PC-9 (cell line): ENCODE measurements at places on chromosomes 1 and 21.

- DNase-seq, result no peak
Measured at GRCh38 chr1:45400049-45400448, 59.8 kb upstream of the MUTYH start.

DNA sequence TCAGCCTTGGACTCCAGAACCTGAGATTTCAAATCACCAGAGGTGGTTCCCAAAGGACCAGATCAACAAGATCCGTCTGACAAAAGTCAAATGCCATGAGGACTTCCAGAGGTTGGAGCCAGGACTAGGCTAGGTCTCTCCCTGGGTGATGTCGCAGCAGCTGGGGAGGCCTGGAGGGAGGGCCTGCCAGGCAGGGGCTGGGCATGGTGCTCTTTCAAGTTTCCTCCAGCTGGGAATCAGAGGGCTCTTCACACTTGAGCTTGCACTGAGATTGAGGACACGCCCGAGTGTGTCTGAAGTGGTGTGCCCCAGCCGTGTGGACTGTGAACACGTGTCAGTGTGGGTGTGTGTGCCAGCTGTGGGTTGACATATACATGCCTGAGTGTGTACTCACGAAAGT lies 21.3 kb upstream of the RSPO1 start:
- no peak for DNase-seq

DNA sequence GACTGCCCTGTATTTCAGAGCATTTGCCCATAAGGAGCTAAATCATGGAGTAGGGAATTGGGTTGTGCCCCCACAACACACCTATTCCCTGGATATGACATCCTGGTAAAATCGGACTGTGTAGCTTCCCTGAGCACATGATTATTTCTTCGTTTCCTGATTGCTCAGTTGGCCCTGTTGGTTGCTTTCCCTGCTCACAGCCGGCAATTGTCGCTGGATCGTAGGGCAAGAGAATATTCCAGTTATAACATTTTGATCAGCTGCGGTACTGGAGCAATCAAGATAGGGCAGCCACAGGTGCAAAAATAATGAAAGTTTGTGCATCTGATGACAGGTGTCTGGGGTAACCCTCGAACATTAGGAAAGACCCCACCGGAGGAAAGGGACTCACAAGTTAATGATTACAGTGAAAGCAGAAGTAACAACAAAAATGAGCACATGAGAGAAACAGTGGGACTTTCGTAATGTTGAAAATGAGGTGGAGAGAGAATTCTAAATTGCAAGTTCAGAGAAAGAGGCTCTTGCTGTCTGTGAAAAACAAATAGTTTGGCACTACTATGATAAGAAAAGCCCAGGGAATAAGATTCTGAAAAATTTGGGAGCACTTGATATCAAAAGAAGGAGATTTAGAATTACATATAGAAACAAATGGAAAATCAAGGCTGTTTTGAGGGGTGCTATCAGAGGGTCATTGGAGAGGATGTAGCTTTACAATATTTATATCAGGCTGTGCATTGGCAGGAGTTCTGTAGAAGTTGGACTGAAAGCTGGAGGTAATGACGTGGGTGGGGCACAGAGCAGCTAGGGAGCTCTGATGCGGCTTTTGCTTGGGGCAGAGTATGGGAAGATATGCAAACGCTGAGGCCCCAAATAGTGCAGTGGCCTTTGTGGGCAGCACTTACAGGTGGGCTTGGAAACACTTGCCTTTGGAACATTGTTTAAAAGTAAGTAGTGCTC lies at the start of gene MAB21L3:
Gene MAB21L3, plus strand, starts transcription at position 833 of the 957 bp plus-strand sequence. CDS start 1,217 bp downstream, outside the sequence.
- DNase-seq, result no peak

DNA sequence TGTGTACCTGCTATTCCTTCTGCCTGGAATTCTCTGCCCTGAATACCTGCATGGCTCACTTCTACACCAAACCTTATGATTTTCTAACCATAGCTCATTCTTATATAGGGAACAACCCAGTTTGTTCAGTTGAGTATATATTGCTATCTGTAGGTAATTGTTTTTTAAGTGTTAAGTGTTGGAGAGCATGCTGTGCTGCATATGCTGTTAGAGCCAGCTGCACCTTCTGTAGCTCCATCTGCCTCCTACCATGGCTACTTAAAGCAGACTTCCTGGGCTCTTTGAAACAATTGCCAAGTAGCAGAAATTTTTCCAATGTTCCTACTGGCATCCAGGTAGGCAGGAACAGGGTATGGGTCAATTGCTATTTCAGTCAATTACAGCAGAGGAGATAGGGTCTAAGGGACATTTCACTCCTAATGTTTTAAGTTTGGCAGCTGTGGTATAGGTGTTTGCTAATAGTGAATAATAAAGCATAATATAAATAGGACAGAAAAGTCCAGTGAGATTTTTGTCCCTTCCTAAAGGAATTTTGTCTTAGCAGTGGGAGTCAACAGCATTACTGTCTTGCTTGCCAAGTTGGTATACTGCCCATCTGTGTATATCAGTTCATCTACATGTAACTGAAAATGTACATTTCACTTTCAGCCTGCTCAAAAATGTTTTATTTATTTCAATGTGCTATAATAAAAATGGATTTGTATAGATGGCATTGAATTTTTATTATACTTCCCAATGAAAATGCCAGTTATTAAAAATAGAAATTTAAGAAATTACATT lies 34.0 kb upstream of the C1orf115 start:
- no peak for DNase-seq

DNA sequence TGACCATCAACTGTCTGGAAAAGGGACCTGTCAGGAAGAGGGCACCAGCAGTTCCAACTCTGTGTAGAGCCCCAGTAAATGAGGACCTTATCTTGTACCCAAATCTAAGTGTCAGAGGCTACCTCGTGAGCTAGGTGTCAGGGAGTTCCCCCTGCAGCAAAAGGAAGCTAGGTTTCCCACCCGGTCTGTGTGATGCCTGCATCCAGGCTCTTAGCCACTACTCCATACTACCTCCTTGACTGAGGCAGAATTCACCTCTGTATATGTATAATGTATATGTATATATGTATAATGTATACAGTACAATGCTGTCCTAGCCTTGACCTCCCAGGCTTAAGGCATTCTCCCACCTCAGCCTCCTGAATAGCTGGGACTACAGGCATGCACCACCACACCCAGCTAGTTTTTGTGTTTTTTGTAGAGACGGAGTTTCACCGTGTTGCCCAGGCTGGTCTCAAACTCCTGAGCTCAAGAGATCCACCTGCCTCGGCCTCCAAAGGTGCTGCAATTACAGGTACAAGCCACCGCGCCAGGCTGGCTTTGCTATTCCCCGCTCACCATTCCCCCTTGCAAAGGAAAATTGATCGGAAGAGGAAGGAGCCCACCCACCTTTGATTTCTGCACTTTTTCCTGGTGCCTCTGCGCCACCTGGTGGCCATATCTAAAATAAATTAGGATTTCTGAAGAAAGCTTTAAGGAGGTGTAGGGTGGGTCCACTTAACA lies 15.7 kb upstream of the LUZP1 start:
- no peak for DNase-seq
